Bronchus fibroblast of lung (primary cell): ENCODE measurements at places on chromosomes 3 and 15. TPM values are rescaled to one million over a fixed set of nuclear protein-coding genes. Genes with fewer than 3 reads are reported as not detected.

Gene KLHDC8B
- 13.4 and 14.1 TPM in 2 replicates for total RNA-seq

Gene MST1
- 5.1 and 5.4 TPM in 2 replicates for total RNA-seq

Gene WNT5A
- total RNA-seq = 31.4 and 33.5 TPM in 2 replicates

Gene ARHGEF26
- 2.4 and 3.4 TPM in 2 replicates for total RNA-seq

Gene CRYGS
- 0.34 and 0.59 TPM in 2 replicates for total RNA-seq

Gene FANCD2OS
- total RNA-seq = not detected in 2 replicates

Gene GASK1A
- 0.50 and 1.2 TPM in 2 replicates for total RNA-seq

Gene LSAMP
- 1.6 and 2.0 TPM in 2 replicates for total RNA-seq

Gene SGO1
- 9.5 and 11.8 TPM in 2 replicates for total RNA-seq

Gene WNT7A
- not detected in 2 replicates for total RNA-seq

Gene FMN1
- total RNA-seq = 4.6 and 6.7 TPM in 2 replicates

Gene PATL2
- 0.59 TPM in 1 of 2 replicates, not detected in the other for total RNA-seq

Gene GPR176
- 80.7 and 86.2 TPM in 2 replicates for total RNA-seq

Gene TARS3
- total RNA-seq = 4.5 and 4.8 TPM in 2 replicates

Gene HAUS2
- 52.6 and 65.0 TPM in 2 replicates for total RNA-seq

Gene FAM174B
- total RNA-seq = 0.84 and 1.3 TPM in 2 replicates

Gene AP2M1
- total RNA-seq = 351 and 403 TPM in 2 replicates

Gene ARHGAP31
- 2.9 and 3.4 TPM in 2 replicates for total RNA-seq

Gene DNAH1
- total RNA-seq = 0.50 and 0.74 TPM in 2 replicates

Gene REC114
- not detected in 2 replicates for total RNA-seq
